ENCODE measurements at places on chromosomes 4 and X.

GRCh38 chr4:165877286-165877685 lies 4.2 kb downstream of the TLL1 start:
- DNase-seq, result no peak

GRCh38 chr4:180153587-180153986 lies 2089.6 kb upstream of the TENM3 start:
- DNase-seq, result no peak

- DNase-seq, result no peak
These were observed 119.7 kb upstream of the CXorf51A start for GRCh38 chrX:146934256-146934655.

DNA sequence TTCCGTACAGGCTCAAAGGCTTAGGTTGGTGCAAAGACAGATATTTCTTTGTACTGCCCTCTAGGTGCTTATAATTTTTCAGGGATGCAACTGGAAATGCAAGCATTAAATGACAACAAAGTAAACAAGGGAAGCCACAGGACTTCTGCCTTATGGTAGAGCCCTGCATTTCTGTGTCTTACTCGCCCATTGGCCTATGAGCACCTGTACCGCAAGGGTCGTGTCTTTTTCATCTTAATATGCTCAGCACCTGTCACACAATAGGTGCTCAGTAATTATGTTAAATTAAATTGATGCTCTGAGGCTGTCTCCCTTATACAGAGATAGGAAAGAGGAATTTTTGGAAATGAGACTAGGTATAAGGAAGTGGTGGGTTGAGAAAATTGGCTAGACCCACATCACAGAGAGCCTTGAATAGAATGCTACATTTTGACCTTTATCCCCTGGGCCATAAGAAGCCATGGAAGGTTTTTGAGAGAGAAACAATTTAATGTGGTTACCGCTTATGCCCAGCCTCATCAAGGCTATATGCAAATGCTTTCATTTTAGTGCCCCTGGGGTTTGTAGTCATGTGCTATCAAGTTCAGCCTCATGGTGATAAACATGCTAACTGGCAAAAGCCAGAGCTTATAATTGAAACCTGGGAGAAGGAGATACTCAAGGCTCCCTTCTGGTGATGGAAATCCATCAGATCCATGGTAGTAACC lies 16.3 kb downstream of the VSIG4 start:
- DNase-seq, result no peak

- DNase-seq, result no peak
These were observed 128.4 kb downstream of the FHDC1 start for GRCh38 chr4:153064571-153064970.

DNA sequence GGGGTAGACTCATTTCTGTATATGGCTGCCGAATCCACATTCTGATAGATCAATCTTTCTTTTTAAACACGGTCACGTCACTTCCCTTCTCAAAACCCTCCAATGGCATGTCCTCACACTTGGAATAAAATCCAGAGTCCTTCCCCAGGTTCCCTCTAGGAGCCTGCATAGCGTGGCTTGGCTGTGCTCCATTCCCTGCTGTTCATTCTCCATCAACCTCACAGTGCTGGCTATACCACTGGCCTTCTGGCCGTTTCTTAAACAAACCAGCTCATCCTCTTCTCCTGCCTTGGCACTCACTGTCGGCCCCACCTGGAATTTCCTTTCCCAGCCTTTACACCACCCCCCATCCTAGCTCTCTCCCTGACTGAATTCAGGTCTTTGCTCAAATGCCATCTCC lies 77.1 kb downstream of the RBM47 start:
- DNase-seq, result no peak

DNA sequence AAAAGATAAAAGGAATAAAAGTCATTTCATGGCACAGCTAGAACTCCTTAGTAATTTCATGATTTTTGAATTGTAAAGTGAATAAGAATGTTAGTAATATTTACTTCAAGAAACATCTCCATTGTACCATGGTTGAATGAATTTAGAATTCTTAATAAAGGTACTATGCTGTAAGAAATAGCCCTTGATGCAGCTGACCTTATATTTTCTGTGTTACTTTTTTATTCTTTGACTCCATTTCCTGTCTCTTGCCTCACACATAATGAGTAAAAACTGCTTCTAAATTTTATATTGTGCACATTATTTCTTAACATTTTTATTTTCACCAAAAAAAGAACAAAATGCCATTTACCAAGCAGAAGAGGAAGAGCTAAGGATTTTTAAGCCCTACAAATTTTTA lies 81.9 kb upstream of the PDHA2 start:
- DNase-seq, result no peak

GRCh38 chrX:113470166-113470565 lies 629.5 kb upstream of the AMOT start:
- DNase-seq, result no peak

- no peak for DNase-seq
These were observed 17.4 kb downstream of the VEGFC start for GRCh38 chr4:176775338-176775737.

DNA sequence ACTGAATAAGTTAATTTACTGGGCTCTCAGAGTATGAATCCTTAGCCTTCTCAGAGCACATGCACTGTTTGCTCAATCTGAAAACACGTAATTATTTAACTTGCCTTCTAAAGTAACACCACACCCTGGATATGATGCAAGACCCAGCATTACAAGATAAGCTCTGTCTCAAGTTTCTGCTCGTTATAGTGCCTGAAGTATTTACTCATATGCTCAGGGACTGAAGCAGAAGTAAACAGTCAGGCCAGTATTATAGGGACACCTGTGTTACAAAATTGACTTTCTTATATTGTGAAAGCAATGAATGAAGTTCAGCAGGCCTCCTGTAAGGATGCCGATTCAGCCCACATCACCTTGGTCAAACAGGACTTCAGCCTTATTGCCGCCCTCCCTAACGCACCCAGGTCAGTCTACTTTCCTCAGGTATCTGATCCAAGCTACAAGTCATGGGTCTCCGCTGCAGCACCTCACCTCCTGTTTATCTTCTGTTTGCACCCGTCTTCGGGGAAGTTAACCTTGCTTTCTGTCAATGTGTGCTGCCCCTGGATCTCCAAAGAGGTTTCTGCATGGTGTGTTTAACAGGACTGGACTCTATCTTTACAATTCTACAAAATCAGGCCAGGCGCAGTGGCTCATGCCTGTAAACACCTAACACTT lies 42.8 kb upstream of the KLF3 start:
- DNase-seq, result no peak

DNA sequence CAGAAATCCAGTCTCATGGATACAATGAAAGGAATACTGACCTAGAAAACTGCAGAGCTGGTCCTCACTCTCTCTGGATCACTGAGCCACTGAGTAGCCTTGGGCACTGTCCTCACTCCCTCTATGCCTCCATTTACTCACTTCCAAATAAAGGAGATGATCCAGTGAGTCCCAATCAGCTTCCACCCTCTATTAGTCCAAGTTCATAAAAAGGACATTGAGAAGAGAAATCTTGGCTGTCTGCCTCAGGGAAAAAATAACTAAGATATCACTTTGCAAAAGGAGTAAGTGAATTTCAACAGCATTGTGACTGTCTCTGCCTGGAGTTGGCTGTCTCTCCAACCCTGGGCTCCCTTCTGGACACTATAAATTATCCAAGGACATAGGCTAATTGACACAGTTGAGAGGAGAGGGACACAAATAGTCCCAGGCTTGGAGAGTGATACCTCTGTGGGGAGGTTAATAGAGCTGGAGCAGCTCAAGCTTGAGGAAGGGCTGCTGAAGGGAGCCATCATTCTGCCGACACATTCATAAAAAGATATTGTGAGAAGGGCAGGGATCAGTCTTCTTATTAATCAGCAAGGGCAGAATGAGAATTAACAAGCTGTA lies 572.3 kb downstream of the RAB28 start:
- DNase-seq, result no peak

GRCh38 chr4:168907119-168907698 lies 102.8 kb downstream of the CBR4 start:
- DNase-seq, result no peak

GRCh38 chrX:146241902-146242301 lies 424.3 kb downstream of the SLITRK2 start:
- DNase-seq, result no peak

DNA sequence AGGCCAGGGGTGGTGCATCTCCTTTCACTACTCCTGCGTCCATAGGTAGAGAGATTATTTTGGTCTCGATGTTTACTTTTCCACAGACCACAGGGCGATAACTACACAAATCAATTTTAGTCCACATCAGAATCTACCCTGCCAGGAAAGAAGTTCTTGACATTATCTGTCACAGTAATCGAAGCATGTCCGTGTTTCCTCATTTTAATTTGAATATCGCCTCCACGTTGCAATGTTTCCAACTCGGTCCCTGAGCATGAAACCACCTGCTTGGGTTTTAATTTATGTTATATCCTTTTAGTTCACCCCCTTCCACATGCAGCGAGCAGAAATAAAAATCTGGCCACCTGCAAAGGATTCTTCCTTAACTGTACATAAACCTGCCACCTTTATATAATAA lies 100.1 kb upstream of the ATXN3L start:
- peak; percentile 25 for DNase-seq

- DNase-seq, result no peak
These were observed 20.8 kb upstream of the MAGEA1 start for GRCh38 chrX:153158319-153158718.

GRCh38 chr4:1695913-1696312 lies 11.8 kb upstream of the FAM53A start:
- DNase-seq, result no peak

DNA sequence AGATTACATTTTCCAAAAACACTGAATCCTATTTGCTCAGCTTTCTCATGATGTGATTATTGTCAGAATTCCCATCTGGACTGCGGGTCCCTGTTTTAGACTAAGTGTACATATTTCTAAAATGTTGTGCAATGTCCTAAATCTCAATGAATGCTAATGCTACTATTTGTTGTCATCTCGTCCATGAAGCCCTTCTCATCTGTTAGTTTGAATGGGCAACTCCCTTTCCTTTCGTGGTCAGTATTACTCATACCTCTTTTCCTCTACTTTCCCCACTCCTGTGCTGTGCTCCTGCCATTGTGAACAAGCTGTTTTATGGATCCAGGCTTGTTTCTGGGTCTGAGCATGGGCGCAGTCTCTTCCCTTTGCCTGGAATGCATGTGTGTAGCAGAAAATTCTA lies 91.0 kb downstream of the MID1 start:
- DNase-seq, result no peak

DNA sequence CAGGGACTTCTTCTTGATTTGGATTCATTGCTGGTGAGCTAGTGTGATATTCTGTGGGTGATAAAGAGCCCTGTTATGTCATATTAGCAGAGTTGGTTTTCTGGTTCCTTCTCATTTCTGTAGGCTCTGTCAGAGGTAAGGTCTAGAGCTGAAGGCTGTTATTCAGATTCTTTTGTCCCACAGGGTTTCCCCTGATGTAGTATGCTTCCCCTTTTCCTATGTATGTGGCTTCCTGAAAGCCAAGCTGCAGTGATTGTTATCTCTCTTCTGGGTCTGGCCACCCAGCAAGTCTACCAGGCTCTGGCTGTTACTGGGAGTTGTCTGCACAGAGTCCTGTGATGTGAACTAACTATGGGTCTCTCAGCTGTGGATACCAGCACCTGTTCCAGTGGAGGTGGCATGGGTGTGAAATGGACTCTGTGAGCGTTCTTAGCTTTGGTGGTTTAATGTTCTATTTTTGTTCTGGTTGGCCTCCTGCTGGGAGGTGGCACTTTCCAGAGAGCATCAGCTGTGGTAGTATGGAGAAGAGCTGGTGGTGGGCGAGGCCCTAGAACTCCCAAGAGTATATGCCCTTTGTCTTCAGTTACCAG lies 373.7 kb downstream of the AR start:
- no peak for DNase-seq

DNA sequence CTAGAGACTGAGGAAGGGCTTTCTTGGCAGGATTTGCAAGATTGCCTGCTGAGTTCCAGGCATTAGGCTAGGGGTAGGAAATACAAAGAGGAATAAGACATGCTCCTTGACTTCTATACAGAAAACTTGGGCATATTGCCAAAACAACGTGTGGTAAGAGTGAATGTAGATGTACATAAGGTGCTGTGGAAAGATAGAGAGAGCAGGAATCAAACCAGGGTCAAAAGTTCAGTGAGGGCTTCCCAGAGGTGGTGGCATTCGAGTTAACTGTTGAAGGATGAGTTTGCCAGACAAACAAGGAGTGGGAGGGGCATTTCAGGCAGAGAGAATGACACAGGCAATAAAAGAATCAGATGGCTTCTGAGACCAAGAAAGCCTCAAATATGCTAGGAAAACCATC lies 187.9 kb downstream of the KDR start:
- no peak for DNase-seq

- no peak for DNase-seq
These were observed 252.6 kb downstream of the ANK2 start for GRCh38 chr4:113302051-113302450.

DNA sequence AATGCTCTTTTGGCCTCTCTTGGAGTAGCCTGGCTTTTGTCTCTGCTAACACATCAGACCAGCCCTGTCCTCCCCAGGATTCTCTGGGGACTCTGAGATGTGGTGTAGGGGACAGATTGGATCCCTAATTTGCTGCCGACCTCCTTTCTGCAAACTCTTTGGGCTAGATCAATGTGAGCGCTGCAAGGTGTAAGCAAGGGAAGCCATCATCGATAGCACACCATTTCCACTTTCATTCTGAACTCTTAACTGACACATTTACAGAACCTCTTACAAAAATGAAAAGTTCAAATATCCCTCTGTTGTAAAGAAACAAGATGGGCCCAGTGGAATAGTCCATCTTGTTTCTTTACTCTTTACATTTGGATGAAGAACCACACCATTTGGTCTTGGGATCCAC lies 46.6 kb downstream of the PGRMC2 start:
- no peak for DNase-seq

DNA sequence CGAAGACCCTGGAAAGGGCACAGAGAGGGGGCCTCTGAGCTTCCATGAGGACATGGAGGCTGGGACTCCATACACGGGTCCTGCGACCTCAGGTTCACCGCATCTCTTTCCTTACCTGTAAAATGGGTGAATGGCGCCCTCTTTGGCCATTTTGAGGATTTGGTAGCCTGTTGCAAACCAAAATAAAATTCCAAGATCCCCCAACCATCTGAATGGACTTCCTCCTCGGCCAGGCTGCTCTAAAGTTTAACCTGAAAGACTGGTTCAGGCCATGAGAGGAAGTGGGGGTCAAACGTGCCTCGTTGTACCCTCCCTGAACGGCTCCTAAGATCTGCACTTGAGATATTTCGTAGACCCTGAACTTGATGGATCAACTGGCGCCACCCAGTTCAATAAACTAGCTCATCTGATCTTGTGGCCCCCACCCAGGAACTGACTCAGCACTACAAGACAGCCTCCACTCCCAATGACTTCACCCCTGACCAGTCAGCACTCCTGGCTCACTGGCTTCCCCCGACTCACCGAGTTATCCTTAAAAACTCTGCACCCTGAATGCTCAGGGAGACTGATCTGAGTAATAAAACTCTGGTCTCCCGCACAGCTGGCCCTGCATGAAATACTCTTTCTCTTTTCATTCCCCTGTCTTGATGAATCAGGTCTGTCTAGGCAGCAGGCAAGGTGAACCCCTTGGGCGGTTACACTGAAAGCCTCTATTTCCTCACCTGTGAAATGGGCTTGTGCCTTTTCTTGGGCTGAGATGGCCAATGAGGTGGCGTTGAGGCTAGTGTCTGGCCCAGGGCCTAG lies 32.9 kb upstream of the GPR78 start:
- DNase-seq, result no peak

GRCh38 chr4:53592686-53593501 lies 1.6 kb upstream of the LNX1 start:
- no peak for DNase-seq

All from B cell (primary cell).